CD4-positive, alpha-beta T cell treated with Interleukin-2 at 100 ng/mL for 4 hours (primary cell): ENCODE measurements at places on chromosomes 3 and 15.

GRCh38 chr15:39699516-39700374 is 82.9 kb downstream of the FSIP1 start:
- DNase-seq, result no peak

GRCh38 chr15:73550190-73550589 is 83.0 kb downstream of the NPTN start:
- no peak for DNase-seq

- DNase-seq, result no peak
These were observed 237.5 kb upstream of the IL12A start for GRCh38 chr3:159751146-159751545.

- no peak for DNase-seq
These were observed 171.8 kb upstream of the CDIN1 start for GRCh38 chr15:36407647-36408046.

DNA sequence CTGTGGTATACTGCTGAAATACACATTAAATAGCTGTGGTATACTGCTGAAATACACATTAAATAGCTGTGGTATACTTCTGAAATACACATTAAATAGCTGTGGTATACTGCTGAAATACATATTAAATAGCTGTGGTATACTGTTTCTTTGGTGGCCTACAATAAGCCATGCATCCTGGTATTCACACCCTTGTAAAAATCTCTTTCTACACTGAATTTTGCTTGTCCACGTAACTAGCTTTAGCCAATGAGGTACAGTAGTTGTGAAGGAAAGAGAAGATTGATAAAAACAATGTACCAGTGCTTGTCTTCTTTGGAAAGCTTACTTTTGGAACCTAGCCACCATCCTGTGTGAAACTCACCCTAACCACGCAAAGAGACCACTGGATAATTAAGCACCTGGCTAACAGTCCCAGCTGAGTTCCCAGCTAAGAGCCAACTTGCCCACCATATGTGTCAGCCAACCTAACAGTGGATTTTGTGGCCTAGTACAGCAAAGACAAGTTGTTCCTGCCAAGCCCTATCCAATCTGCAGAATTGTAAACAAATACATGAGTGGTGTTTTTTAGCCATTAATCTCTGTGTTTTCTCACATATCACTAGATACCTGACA is 103.4 kb upstream of the MELTF start:
- no peak for DNase-seq

- DNase-seq, result peak; percentile 6
These were observed 67.7 kb downstream of the MGLL start for GRCh38 chr3:127754411-127755304.

GRCh38 chr15:92845126-92845508 is 55.0 kb upstream of the CHD2 start:
- DNase-seq, result peak; percentile 79

GRCh38 chr3:128269006-128269775 is 115.9 kb downstream of the EEFSEC start:
- no peak for DNase-seq

DNA sequence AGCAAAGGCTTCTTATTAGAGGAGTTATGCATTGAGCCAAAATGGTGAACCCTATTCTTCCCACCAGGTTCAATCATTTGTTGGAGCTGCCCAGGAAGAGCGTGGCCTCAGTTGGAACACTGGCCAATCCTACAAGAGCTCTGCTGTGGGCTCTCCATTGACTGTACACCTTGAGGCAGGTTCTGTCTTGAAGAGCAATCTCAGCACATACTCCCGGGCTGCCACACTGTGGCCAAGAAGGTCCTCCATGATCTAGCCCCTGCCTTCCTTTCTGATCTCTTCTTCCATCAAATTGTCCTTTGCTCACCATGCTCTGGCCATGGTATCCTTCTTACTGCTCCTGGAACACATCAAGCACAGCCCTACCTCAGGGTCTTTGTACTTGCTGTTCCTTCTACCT is 5.7 kb upstream of the SUMF1 start:
- no peak for DNase-seq

DNA sequence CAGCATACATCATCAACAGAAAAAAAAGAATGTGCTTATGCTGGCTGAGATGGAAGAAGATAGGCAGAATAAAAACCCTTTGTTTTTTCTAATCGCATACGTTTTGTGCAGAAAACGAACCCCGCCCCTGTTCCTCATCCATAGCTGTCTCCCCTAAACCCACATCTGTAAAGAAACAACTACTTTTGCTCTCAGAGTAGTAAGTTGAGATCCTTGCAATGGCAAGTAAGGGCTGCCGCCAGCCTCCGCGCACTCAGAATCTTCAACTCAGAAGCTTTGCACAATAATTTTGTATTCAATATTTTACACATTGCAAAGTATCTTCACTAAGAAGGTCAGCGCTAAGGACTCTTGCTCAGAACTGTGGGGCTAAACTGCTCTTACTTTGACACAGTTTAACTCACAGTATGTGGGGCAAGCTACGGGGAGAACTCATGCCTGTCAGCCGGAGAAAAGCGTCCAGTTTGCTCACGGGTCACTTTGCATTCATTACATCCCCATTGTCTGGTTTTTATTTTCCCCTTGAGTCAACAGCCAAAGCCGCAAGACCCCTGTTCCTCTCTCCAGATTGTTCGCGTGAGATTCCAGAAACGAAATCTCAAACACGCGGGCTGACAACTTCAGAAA is 1.0 kb downstream of the LYSMD4 start:
- DNase-seq, result no peak

DNA sequence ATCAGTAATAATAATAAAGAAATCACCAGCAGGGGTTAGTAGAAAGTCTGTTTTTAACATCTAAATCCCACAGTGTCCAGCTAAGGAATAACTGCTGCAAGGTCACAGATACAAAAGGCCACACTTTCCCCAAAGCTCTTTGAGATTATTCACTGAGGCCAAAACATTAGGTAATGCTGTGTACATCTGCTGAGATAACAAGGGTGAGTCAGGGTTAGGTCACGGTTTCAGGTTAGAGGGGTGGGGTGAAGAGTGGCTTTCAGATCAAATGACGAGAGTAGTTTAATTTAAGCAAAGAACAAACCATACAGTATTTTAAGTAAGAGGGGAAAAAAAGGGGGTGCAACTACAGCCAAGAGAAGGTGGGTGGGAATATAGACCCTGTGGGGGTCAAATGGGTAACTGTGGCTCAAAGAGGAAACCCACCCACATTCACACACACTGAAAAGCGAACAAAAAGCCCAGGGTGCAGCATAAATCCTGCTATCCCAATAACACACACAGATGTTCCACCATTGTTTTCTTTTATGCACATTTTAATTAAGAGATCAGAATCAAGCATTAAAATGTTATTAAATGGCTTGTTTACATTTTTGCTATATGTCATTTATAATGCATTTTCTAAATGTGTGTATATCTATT is 412.9 kb downstream of the TIGIT start:
- no peak for DNase-seq

DNA sequence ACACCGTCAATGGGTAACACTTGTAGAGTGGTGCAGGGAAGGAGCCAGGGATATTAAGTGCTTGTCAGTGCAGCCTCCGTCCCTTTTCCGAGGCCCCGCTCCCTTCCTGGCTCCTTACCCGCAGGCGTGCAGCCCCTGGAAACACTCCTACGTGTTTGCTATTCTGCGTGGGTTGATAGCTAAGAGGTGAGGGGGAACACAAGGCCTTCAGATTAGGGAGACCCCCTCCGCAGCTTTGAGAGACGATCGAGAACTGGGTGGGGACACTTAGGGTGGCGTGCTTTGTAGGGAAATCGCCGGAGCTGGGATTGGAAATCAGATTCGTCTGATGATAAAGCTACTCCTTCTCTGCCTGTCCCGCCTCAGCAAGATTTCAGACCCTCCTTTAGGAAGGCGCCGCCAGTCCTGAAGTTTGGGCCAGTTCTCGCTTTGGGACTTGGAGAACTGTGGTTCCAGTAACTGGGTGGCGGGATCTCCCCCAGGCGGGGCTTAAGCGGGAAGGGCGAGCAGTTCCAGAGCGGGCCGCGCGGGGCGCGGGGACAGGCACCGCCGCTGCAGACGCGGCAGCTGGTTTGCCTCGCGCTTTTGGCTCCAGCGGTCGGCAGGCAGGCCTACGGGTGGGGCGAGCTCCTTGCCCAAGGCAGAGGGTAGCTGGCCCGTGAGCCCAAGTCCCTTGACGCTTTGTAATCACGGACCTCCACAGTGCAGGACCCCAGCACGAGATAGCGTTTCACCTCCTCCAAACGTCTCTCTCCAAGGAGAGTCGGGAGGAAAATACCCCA is 8.0 kb upstream of the FAM107A start:
- DNase-seq, result peak; percentile 46

DNA sequence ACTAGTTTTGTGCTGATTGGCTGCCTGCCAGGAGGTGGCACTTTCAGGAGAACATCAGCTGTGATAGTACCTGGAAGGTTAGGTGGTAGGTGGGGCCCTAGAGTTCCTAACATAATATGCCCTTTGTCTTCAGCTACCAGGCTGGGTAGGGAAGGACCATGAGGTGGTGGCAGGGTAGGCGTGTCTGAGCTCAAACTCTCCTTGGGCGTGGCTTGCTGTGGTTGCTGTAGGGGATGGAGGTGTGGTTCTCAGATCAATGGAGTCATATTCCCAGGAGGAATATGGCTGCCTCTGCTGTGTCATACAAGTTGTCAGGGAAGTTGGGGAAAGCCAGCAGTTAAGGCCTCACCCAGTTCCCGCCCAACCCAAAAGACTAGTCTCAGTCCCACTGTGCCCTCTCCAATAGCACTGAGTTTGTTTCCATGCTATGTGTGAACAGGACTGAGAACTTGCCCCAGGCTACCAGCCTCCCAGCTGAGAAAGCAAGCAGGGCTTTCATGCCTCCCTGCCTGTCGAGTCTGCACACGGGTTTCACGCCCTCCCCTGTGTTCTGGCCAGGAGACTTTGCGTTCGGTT is 107.7 kb downstream of the CHCHD4 start:
- DNase-seq, result no peak

DNA sequence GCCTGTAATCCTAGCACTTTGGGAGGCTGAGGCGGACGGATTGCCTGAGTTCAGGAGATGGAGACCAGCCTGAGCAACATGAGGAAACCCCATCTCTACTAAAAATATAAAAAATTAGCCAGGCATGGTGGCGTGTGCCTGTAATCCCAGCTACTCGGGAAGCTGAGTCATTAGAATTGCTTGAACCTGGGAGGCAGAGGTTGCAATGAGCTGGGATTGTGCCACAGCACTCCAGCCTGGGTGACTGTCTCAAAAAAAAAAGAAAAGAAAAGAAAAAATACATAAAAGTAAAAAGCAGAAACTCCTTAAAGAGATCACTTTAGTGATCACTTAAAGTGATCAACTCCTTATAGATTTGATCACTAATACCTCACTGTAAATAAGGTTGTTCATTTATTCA is 78.0 kb downstream of the GMPS start:
- DNase-seq, result no peak

GRCh38 chr3:110542552-110543150 is 529.0 kb upstream of the NECTIN3 start:
- no peak for DNase-seq

DNA sequence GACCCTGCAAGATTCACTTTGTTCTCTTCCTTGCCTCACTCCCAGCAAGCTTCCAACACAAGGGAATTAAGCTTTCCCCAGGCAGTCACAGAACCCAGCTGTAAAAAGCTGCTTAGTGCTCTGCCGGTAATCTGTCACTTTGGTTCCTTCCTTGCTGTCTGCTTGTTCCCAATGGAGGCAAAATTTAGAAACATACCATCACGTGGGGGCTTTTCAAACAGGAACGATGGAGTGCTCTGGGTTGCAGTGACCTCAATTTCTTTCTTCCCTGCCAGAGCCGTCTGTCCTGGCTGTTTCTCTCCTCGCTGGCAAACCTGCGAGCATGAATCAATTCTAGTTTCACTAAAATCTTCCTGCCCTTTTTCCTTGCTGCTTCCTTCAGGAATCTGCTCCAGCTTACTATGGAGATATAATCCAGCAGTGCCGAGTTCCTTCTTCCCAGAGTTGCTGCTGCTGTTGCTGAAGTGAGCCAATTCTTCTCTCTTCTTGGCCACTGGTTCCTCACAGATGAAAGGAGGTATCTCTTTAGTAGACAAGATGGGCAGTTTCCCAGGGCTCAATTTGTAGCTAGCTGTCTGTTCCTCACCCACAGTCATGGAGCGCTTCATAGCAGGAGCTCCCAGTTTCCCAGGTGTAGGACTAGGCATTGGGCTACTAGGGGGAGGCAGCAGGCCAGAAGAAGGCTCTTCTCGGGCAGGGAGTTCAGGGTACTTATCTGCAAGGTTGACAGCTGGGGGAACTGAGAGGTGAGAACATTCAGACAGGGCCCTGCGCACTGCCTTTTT is 88.1 kb downstream of the DHX30 start:
- no peak for DNase-seq

GRCh38 chr15:39979606-39980005 is 45.7 kb downstream of the EIF2AK4 start:
- DNase-seq, result no peak

GRCh38 chr3:88149101-88149508 is 654 bp upstream of the C3orf38 start:
- no peak for DNase-seq

GRCh38 chr3:136022529-136023263 is 57.2 kb downstream of the PPP2R3A start:
- no peak for DNase-seq

DNA sequence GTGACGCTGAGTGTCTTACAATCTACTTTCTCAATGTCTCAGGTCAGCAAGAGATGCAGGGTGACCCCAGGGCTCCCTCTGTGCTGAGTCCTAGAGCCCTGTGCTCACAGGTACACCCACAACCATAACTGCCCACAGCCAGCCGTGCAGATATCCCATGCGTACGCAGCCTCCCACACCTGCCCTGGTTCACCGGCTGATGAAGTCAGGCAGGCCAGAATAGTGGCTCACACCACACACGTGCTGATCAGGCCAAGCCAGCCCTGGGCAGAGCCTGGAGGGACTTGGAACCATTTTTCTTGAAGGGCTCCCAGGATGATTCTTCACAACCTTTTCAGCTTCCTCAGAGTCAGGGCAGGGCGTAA is 63.6 kb upstream of the RPL32 start:
- no peak for DNase-seq

GRCh38 chr3:117921411-117921810 is 1113.2 kb downstream of the IGSF11 start:
- DNase-seq, result no peak

- DNase-seq, result no peak
These were observed 105.0 kb upstream of the P2RY1 start for GRCh38 chr3:152729906-152730305.

GRCh38 chr15:92611150-92611549 is 44.4 kb downstream of the FAM174B start:
- no peak for DNase-seq

DNA sequence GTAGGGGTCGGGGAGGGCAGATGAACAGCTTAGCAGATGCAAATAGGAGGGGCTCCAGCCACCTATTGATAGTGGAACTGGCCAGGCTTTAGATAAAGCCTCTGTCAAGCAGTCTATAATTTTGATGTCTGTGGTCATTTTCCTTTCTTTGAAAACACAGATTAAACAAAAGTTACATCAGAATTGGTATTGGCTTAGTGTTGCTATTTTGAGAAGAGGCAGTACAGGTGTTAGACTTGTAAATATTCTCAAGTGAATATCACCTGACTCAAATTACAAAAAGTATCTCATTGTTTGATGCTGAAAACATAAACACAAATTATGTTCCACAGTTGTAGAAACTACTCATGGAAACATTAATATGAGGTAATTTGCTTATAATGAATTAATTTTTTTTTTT is 18.1 kb downstream of the GHRL start:
- DNase-seq, result no peak
